H7 (cell line): ENCODE measurements at places on chromosomes 1 and 21. TPM values are rescaled to one million over a fixed set of nuclear protein-coding genes. Genes with fewer than 3 reads are reported as not detected.

EVA1B gene
- 61.4 and 87.2 TPM in 2 replicates for total RNA-seq

- DNase-seq = no peak
These were observed 122.8 kb downstream of the PLPPR5 start for GRCh38 chr1:98881901-98882300.

GRCh38 chr1:91427741-91428140 is 23.1 kb upstream of the HFM1 start:
- DNase-seq = peak; percentile 4

- DNase-seq = no peak
These were observed 18.0 kb upstream of the ID3 start for GRCh38 chr1:23577056-23578004.

DNA sequence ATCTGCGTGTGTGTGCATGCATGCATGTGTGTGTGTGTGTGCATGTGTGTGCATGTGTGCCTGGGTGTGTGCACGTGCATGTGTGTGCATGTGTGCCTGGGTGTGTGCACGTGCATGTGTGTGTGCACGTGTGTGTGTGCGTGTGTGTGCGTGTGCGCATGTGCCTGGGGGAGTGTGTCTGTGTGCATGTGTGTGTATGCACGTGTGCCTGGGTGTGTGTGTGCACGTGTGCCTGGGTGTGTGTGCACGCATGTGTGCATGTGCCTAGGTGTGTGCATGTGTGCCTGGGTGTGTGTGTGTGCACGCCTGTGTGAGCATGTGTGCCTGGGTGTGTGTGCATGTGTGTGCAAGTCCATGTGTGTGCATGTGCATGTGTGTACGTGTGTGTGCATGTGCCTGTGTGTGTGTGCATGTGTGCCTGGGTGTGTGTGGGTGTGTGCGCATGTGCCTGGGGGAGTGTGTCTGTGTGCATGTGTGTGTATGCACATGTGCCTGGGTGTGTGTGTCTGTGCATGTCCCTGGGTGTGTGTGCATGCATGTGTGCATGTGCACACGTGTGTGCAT is 29.3 kb upstream of the COL6A2 start:
- no peak for DNase-seq
